ENCODE measurements at places on chromosomes 6 and 20.

DNA sequence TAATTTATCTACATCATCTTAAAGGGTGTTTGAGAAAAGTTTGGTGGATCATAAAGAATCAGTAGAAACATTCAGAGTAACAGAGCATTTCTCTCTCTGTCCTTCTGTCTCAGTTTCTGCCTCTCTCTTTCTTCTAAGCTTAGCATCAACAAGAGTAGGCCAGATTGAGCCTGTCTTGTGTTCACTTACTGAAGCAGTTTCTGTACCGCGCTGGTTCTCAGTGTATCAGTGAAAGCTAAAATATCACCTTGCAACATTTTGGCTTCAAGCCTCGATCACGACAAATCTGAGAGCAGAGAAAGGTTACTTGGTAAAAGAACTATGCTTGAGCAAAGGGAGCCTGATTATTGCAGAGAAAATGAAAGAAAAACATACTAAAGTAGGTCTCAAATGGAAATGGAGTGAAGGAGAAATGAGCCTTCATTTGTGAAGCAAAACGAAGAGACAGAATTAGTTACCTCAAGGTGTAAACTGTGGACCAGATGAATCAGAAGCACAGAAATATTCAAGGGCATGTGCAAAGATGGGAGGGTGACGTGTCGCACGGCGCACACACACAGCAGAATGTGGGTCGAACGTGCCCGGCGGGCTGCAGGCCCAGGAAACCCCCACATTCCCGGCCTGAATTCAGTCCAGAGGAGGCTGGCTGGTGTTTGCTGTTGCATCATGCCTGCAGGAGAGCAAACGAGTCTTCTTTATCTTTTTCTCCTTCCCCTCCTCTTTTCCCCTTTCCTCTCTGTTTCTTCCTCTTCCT lies 509.3 kb downstream of the QKI start:
- no peak for DNase-seq

- no peak for DNase-seq
Observed at GRCh38 chr6:15036690-15037245, 209.1 kb upstream of the JARID2 start.

DNA sequence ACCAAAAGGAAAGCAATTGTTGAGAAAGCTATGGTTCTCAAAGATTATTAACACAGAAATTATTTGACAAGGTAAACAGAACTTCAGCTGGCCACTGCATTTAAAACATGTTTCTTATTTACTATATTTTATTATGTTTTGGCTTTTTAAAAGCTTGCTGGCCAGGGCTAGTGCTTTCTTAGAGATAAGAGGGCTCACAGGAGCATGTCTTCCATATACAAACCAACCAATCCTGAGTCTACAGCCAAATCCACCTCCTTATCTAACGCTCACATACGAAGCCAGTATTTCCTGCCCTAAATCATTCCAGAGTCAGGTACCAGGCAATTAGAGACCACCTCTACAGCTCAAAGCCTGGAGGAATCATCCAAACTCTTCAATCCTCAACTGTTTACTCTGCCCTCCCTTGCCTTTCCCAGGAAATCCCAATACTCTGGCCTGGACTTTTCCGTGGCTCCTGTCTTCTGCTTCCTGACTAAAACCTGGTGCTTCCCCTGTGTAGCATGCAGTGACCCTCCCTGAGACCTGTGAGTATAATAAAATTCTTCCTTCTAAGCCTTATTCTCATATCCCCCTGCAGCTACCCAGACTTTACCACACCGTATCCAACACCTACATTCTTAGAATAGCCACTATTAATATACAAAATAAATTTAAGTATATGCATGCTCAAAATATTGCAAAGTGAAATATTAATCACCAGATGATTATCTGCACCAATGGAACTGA lies 33.2 kb downstream of the RANBP9 start:
- no peak for DNase-seq

GRCh38 chr6:43970068-43970912 lies 157.0 kb downstream of the MRPL14 start:
- DNase-seq: no peak

GRCh38 chr20:48949304-48950170 lies 28.0 kb downstream of the ARFGEF2 start:
- DNase-seq: no peak

DNA sequence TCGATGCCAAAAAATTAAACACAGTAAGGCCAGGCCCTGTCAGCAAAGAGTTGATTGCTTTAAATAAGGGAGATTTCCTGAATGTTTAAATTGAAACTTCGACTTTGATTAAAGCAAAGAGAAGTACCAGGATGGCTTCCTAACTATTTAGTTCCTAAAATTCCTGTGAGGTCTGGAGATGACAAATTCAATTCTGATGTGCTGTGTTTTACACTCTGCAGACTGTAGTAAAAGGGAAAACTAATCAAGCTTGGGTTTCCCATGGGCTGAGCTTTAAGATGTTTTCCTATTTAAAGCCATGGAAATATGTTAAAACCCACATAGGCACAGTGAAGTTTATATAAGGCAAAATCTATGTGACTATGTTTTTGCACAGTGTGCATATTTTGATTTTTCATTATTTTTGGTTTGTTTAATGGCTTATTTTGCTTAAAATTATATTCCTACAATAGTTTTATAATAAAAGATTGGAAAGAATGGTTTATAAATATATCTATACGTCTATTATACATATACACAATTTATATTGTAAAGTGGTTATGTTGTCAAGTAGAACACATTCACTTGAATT lies 198.5 kb upstream of the EYA4 start:
- DNase-seq: no peak

DNA sequence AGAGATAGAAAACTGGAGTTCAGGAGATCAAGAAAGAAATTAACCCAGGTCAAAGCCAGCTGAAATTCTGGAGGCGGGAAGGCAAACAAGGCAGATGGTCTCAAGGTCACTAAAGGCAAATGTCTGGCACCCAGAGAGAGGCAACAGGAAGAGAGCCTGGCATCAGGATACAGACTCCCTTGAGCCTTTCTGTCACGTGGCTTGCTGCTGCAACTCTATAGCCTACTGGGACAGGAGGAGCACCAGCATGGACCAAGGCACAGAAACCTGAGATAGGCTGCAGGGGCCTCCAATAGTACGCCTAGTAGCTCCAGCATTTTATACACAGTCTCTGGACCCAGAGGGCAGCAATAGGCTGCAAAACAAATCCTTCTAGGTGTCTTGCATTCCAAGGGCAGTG lies 75.1 kb downstream of the SEL1L2 start:
- no peak for DNase-seq

DNA sequence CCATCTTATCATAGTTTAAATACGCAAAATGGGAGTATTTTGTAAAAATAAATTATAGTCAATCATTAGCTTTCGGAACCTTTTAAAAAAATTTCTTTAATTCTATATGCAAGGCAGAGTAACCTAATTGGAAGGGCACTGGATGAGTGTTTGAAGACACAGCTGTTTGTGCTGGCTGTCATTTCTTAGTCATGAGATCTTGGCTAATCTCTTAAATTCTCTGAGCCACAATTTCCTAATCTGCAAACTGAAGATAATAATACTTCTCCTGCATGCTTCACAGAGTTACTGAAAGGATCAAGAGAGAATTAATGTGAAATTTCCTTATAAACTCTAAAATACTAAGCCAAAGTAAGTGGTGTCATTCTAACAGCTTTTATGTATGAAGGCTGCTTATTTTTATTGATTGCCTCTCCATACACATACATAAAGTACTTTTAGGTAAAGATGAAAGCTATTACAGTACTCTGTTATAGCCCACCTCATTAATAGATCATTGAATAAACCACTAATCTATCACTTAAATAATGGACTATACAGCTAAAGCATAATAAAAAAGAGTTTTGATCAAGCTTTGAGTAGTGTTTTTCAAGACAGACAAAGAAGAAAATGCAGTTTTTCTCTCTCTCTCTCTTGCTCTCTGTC lies 383.7 kb upstream of the IRAK1BP1 start:
- DNase-seq: no peak

DNA sequence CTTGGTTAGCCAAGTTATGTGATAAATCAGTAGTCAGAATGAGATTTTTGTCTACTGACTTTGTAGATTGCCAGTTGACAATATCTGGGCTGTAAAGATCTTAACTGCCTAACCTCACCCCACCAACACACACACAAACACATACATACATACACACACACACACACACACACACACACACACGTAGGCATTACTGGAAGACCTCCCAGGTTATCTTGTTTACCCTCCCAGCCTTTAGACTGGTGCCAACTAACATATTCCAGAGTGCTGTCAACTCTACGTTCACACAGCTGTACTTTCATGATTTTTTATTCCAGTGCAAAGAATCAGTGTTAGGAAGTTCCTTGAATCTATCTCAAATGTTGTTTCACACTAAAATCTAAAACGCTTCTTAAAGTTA lies 38.9 kb downstream of the BMP5 start:
- no peak for DNase-seq

DNA sequence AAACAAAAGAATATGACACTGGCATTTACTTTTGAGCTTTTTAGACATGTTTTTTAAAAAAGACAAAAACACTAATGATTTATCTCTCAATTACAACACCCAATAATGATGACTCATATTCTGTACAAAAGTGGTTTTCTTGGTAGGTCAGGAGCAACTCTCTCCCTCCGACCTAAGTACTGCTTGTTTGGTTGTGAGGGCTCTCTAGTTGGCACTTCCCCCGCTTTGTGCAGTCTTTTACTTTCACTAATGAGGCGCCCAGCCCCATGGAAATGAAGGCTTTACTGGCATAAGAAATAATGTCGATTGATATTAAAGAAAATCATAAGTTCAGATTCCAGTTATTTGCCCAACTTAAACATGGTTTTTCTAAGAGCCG lies 1.3 kb downstream of the KPNA5 start:
- peak; percentile 64 for DNase-seq

GRCh38 chr6:20401205-20402091 lies at the start of gene E2F3:
Gene E2F3 (plus strand): TSS chr6:20401879. CDS start chr6:20402233, 354 bp downstream.
- DNase-seq: peak; percentile 97

DNA sequence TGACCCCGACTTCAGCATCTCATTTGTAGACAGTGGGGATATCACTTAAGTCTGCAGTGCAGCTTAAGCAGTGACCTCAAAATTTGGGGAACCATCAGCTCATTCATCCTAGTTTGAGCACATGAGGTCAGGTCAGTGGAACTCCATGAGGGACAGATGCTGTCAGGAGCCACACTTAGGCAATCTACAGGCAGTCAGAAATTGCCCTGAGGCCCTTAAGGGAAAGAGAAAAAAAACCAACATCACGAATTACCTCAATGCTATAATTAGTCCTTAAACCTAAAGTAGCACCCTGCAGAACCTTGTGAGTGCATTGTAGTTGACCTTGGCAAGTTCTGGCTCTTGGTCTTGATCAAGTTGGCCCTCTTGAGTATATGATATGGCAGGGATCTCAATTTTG lies 21.1 kb downstream of the TMEM74B start:
- no peak for DNase-seq

- DNase-seq: peak; percentile 53
Observed at GRCh38 chr20:57389695-57390603, 1.2 kb upstream of the RBM38 start.

- DNase-seq: no peak
Observed at GRCh38 chr20:3398681-3399252, 8.7 kb downstream of the DNAAF9 start.

- no peak for DNase-seq
Observed at GRCh38 chr6:157087974-157088373, 235.3 kb downstream of the TMEM242 start.

- DNase-seq: no peak
Observed at GRCh38 chr20:50920997-50921396, 10.2 kb downstream of the ADNP start.

- no peak for DNase-seq
Observed at GRCh38 chr6:127475823-127476176, 16.6 kb upstream of the KIAA0408 start.

- DNase-seq: no peak
Observed at GRCh38 chr20:9609887-9610502, 95.6 kb downstream of the LAMP5 start.

DNA sequence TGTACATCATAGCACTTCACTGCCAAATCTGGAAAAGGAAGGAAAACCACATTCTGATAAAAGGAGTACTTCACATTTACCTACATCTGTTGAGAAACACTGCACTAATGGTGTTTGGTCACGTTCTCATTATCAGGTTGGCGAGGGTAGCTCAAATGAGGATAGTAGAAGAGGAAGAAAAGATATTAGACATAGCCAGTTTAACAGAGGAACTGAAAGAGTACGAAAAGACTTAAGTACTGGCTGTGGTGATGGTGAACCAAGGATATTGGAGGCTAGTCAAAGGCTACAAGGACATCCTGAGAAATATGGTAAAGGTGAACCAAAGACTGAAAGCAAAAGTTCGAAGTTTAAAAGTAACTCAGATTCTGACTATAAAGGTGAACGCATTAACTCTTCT lies 32.0 kb upstream of the GJA10 start:
- no peak for DNase-seq

GRCh38 chr6:90500458-90500857 lies 86.4 kb downstream of the MAP3K7 start:
- DNase-seq: no peak
